Stimulated activated CD8-positive, alpha-beta memory T cell treated with anti-CD3 and anti-CD28 coated beads, Interleukin-4, amount 100 ng/mL, for 1 hour (primary cell): ENCODE measurements at places on chromosomes 5 and 9.

GRCh38 chr9:33109850-33110595, 33.5 kb upstream of the SMU1 start:
- no peak for DNase-seq

GRCh38 chr5:5231576-5231975, 91.4 kb downstream of the ADAMTS16 start:
- no peak for DNase-seq

GRCh38 chr5:160507221-160507721, 85.6 kb downstream of the PTTG1 start:
- no peak for DNase-seq

DNA sequence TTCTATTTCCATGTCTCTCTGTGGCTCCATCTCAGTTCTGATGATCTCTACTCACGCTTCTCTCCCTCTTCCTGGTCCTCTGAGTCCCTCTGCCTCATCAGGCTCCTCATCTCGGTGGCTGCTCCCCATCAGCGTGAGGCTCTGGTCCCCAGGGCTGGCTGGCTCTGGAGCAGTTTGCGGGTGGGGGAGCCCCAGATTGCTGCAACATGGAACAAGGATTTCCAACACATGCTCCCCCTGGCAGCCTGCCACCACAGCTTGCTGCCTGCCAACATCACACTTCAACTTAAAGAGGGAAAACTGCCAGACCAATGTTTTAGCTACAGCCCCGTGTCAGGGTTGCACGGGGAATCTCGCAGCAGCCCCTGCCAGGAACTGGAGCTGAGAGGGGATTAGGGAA, 77.2 kb upstream of the NEK6 start:
- DNase-seq: no peak
